Activated B cell treated with CpG ODN at 0.5 μM for 24 hours (primary cell): ENCODE measurements at places on chromosomes 5 and 9.

DNA sequence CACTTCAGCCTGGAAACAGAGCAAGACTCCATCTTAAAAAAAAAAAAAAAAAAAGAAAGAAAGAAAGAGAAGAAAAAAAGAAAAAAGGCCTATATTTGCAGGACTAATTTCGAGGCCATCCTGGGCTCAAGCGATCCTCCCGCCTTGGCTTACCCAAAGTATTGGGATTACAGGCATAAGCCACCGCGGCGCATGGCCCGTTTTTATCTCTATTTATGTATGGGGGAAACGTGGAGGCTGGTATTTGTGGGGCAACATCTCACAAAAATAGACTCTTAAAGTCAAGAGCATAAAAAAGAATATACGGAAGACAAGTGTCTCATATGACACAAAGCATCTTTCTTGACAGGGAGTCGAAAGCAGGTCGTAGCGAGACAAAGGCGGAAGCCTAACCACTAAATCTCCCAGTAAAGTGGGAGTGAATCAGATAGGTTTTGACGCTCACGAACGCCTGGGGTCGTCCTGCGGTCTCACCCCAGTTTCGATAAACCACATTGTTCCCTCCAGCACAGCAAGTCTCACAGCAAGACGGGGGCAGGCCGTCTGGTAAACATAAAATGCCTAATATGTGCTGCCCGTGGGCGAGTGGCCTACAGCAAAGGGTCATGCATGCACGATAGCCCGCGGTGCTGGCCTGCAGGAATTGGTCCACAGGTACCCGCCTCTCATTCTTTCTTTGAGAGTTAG lies 1.8 kb upstream of the TRIM41 start:
- no peak for DNase-seq

- DNase-seq = no peak
These were observed 56.3 kb upstream of the GPBP1 start for GRCh38 chr5:57117596-57117995.

- DNase-seq = no peak
These were observed 370.9 kb upstream of the PRR16 start for GRCh38 chr5:120093178-120093577.

GRCh38 chr5:180605554-180606214 lies 14.4 kb upstream of the SCGB3A1 start:
- no peak for DNase-seq

DNA sequence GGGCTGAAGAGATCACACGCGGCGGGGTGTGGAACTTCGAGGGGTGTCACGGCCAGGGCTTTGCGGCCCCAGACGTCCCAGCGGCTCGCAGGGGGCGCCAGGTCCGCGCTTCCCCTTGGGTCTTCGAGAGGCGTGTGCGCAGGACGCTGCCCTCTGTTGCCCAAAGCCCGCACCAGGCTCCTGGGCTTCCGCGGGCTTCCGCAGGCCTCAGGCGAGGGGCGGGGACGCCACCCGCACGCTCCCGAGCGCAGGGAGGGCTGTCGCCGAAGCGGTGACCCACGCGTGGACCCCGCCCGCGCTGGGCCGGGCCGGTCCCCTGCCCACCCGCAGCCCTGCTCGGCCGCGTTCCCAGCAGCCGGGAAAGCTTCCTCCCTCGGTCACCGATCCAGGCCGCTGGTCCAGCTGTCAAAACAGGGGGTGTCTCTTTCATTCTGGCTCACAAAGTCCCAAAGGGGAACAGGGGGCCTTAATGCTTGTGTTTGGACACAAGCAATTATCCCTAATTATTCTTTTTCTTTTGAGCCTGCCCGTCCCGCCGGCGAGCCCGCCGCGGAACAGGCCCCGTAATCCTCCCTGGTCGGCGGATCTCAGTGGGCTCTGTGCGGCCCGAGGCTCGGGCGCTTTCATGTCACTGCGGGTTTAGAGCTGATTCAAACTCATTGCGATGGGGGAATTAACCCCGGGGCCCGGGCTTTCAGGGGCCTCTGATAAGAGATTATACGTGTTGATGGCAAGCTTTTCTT lies 60.6 kb downstream of the TMEM174 start:
- DNase-seq = no peak

DNA sequence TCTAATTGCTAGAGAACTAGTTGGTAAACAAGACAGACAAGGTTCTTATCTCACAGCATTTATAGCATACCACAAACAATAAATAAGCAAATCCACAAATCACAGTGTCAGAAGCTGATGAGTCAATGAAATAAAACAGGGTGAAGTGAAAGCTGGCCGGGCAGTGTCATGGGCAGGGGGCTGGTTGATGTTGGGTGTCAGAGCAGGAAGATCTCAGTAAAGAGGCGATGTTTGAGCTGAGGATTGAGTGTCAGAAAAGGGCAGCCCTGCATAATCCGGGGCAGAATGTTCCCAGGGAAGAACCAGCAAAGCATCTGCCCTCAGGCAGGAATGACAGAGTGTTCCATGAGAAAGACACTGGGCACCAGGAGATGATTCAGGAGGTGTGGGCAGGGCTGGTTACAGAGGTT lies 183.4 kb downstream of the GOLPH3 start:
- DNase-seq = no peak

DNA sequence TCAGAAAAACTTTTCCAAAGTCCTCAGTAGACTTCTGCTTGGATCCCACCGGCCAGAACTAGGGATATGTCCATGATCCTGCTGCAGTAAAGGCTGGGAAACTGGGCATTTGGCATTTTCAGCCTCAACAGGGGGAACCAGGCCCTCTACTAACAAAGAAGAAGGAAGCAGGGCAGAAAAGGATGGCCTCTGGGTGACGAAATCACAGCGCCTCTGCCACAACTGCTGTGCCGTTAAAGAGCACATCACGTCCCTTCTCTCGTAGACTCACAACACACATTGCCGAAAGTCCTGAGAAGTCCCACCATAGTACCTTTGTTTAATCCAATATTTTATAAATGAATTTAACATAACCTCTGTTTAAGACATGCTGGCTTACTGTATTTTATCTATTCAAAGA lies 10.4 kb upstream of the AFAP1L1 start:
- DNase-seq = no peak

DNA sequence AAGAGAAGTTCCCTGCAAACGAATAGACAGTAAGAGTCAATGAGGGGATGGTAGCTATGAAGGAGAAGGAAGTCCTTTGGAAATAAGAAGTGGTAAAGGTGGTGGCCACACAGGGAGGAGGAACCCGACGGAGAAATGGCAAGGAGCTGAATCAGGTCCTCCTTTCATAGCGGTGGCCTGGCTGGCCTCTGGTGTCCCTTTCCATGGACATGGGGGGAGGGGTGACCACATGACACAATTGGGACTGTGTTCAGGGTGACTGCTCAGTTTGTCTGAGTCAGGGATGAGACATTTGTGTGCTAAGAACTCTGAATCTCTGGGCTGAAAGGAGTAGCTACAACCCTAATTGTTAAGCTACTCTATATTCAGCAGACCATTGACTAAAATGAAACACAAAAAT lies 28.7 kb upstream of the TIMD4 start:
- DNase-seq = no peak

- no peak for DNase-seq
These were observed 36.1 kb downstream of the DAP start for GRCh38 chr5:10724781-10725507.

DNA sequence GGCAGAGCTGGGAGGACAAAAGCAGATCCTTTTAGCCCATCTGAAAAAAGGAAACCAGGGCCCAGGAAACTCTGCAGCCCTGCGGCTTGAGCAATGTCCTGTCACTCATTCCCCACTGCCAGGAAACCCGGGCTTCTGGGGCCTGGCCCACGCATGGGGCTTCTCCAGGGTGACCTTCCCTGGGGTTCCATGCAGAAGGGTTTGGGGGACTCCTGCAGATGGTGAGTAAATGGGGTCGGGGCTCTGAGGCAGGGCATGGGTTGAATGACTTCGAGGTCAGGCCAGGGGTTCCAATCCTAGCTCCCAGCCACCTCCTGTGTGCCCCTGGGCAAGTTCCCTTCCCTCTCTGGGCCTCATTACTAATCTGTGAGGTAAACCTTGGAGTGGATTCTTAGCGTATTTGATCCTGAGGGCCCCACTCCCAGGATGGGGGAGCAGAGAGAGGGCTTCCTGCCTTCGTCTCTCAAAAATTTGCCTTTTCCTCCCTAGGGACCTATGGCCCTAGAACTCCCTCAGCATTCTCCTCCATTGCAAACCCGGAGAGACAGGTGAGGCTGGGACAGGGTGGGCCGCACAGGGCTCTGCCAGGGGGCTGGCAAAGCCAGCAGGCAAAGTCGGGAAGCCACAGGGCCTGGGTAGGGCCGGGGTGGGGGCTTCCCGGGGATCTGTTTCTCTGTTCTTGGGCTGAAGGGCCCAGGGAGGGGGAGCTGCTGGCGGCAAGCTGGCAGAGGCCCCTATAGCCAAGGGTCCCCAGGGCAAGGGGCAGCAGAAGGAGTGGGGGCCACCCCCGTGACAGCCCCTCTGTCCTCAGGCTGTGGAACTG lies 25.8 kb downstream of the ADGRD2 start:
- DNase-seq = no peak

GRCh38 chr5:175383350-175383749 lies 60.6 kb downstream of the DRD1 start:
- DNase-seq = no peak

GRCh38 chr5:14775857-14776256 lies 95.7 kb downstream of the ANKH start:
- no peak for DNase-seq

DNA sequence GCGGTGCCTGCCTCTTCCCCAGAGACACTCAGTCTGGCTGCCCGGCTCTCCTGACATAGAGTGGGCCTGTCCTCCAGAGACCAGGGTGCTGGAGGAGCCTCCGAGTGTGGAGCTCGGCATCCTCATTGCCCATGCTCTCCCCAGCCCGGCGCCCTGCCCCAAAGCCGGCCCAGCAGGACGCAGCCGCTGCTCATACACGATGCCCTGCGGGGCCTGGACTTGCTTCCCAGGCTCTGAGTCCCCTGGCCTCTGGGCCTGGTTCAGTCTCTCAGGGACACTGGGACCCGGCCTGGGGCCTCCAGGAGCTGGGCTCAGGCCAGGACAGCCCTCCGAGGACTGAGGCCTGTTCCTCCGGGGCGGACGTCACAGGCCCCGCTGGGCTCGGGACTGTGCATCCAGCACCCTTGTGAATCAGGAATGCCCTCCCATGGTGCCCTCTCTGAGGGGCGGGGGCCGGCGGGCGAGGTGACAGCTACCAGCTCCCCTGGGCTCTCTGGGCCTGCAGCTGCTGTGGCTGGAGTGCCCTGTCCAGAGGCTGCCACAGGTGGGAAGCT lies 23.2 kb downstream of the TPPP start:
- no peak for DNase-seq

- no peak for DNase-seq
These were observed 399.7 kb downstream of the TLE1 start for GRCh38 chr9:81289622-81290021.

DNA sequence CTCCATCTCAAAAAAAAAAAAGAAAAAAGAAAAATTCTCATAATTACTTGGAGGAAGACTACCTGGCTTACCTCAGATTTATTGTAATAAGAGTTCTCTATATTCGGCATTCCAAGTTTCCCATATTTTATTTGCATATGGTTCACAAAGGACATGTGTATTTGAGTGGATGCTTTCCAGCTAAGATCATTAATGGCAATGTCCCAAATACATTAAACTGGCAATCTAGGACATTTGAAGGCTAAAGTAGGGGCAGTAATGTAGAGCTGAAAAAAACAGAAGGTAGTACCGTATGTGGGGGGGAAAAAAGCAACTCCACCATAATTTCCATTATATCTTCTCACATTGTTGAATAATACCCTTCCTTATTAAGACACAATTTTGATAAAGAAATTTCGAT lies 4.9 kb downstream of the TUT7 start:
- DNase-seq = no peak

DNA sequence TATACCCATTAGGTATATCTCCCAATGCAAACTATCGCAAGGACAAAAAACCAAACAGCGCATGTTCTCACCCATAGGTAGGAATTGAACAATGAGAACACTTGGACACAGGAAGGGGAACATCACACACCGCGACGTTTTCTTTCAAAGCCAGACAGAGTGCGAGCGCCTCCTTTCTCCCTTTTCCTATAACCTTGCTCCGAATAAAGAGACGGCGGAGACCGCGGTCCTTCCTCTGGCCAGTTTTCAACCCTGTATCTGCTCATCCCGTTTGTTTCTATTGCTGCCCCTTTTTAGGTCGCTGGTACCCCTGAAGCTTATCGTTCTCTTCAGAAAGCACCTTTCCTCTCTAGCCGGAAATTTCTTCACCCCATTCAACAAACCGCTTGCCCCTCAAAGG lies 1.3 kb downstream of the LVRN start:
- no peak for DNase-seq

GRCh38 chr5:87278590-87279100 lies 11.0 kb downstream of the RASA1 start:
- no peak for DNase-seq
